ENCODE measurements at places on chromosomes 16 and 17.
A peak's percentile ranks its signal among the peaks of the same experiment; 100 is the strongest.

DNA sequence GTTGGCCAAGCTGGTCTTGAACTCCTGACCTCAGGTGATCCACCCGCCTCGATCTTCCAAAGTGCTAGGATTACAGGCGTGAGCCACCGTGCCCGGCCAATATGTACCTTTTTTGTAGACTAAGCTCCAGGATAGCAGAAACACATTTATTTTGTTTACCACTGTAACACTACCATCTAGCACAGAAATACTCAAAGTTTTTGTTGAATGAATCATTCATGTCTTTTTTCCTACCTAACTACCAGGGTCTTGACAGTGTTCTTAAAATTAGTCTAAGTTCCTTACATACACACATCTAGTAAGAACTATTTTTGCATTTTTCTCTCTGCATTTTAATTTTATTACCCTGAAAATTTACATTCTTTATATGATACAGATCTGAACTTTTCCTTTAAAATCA, 44.4 kb downstream of the AKAP10 start:
- DNase-seq: no peak

DNA sequence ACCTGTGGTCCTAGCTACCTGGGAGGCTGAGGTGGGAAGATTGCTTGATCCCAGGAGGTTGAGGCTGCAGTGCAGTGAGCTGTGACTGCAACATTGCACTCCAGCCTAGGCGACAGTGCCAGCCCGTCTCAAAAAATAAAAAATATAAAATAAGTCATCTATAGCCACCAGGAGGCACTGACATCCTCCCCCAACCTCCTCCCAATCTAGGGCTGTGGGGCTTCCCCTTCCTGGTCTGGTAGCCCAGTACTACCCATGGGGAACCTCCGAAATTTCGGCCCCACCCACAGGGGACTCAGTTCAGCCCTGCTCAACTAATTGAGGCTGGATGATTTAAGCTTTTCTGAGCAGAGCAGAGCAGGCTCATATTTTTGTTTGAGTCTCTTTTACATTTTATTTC, 3.2 kb downstream of the ZSCAN10 start:
- no peak for DNase-seq

DNA sequence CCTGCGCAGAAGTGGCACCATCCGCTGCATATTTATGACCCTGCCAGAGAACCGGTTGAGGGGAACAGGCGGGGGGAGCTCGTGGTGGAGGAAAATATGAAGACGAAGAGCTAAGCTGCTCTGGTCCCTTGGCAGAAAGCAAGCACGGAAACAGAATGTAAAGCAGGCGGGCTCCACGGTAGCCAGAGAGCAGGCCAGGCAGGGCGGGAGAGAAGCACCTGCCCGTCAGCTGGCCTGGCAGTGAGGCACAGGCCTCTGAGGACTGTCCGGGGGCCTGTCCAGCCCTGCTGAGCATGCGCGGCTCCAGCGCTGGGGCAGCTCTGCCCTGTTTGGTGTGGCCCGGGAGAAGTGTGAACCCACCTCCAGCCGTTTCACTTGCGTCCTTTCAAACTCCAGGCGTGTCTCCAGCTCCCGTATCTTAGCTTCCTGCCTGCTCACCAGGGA, 46.7 kb downstream of the PIPOX start:
- DNase-seq: peak; percentile 51

- no peak for DNase-seq
Measured at GRCh38 chr16:21526923-21527807, 72.2 kb upstream of the METTL9 start.

GRCh38 chr17:64504769-64505339, 1.2 kb downstream of the DDX5 start:
- no peak for DNase-seq

GRCh38 chr16:81231014-81231413, 7.5 kb upstream of the BCO1 start:
- no peak for DNase-seq

GRCh38 chr17:29615048-29615385, 7.7 kb downstream of the CORO6 start:
- DNase-seq: no peak

GRCh38 chr16:75459691-75460090, 4.8 kb downstream of the TMEM170A start:
- no peak for DNase-seq

DNA sequence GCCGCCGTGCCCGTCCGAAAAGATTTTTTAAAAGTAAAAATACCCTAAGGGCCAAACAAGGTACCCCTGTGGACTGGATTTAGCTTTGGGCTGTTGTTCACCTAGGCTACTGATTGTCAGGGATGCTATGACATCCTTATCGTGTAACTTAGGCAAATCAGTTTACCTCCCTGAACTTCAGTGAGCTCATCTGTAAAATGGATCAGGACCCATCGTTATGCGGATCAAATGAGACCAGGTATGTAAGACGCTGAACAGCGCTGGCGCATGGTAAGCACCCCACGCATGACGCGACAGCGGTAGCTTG, 658 bp upstream of the ZNF771 start:
- DNase-seq: no peak

DNA sequence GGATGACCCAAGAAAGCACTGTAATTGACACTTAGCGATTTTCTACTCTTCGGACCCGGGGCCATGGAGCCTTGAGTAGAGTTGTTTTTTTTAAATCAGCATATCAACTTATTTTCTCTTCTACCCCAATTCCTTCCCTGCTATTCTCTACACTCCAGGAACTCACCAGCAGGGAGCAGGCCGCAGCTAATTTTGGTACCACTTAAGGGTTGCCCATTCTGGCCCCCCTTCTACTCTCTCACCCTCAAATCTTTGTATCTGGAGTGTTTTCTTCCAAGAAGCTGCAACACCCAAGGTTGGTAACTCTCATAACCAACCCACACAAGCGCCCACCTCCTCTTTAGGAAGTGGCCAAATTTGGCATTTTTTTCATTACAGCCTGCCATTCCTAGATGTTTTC, 5.5 kb upstream of the ERAL1 start:
- no peak for DNase-seq

- DNase-seq: no peak
Measured at GRCh38 chr17:76500747-76501017, 541 bp downstream of the RHBDF2 start.

GRCh38 chr16:48276102-48276501, 28.8 kb upstream of the ABCC11 start:
- DNase-seq: peak; percentile 44

GRCh38 chr17:32622540-32622939, 135.7 kb downstream of the CDK5R1 start:
- DNase-seq: no peak

GRCh38 chr16:80948886-80949493, 57.7 kb downstream of the CMC2 start:
- no peak for DNase-seq

DNA sequence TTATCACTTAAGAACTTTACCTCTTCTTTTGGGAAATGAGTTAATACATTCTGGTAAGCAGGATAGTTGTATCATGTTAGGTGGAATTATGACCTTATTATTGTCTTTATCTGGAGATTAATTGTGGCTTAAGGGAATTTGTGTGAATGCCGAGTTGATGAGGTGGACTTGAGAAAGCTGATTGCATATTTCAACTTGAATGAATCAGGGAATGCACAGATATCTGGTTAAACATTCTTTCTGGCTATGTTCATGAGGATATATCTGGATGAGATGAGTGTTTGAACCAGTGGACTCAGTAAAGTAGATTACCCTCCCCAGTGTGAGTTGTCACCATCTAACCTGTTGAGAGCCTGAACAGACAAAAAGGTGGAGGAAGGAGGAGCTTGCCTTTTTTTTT, 326.1 kb upstream of the GOT2 start:
- no peak for DNase-seq

DNA sequence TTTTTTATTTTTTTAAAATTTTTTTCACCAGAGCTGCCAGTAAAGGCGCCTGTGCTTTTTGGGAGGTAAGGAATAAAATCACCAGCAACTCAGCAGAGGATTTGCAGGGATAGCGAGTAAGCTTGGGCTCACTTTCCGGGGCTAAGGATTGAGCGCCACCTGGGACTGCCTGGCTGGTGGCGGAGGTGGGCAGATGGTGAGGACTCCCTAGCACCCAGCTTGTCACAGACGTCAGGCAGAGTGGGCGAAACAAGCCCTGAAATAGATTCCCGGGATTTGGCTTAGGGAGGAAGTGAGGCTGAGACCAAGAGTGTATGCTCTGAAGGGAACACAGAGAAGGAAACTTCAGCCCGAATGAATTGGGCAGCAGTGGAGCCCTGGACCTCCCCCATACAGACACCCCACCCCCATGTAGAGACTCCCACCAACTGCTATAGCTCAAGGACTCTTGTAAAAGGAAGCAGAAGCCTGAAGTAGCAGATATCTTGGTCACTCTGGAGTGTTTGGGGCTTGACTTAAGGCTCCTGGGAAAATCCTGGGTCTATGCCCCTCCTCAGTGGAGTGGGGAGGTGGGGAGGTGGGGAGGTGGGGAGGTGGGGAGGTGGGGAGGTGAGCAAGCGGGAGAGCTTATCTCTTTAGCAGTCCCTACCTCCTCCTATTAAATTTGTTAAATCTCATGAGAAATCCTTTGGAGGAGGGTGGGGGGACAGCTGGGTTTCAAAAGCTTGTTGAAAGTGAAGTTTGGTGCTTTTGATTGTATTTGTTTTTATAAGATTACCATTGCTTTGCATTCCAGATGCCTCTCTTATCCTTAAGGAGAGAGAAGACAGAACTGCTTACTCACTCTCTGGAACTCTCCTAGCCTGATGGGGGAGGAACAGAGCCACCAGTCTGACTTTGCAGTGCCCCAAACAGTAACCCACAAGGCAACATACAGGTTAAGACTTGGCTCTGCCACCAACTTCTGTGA, 8.2 kb downstream of the ARL4D start:
- no peak for DNase-seq

- peak; percentile 11 for DNase-seq
Measured at GRCh38 chr17:67221062-67221998, 23.7 kb downstream of the HELZ start.

GRCh38 chr17:69654981-69655855, 240.7 kb downstream of the MAP2K6 start:
- DNase-seq: no peak

DNA sequence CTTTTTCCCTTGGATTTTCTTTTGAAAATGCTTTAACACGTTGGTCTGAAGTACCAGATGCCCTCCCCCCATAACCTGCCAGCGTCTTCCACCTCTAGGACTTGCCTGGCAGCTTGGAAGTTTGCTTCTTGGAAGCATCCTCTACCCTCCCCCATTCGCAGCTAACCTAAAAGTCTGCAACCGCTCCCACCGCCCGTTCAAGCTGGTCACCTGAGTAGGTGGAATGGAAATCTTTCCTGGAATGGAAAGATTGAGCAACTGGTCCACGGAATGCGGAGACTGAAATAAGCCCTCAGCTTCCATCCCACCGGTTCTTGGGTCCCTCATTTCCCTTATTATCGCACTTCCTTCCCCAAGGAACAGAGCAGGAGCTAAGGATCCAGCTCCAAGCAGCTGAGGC, 31.4 kb downstream of the HS3ST3B1 start:
- DNase-seq: no peak

DNA sequence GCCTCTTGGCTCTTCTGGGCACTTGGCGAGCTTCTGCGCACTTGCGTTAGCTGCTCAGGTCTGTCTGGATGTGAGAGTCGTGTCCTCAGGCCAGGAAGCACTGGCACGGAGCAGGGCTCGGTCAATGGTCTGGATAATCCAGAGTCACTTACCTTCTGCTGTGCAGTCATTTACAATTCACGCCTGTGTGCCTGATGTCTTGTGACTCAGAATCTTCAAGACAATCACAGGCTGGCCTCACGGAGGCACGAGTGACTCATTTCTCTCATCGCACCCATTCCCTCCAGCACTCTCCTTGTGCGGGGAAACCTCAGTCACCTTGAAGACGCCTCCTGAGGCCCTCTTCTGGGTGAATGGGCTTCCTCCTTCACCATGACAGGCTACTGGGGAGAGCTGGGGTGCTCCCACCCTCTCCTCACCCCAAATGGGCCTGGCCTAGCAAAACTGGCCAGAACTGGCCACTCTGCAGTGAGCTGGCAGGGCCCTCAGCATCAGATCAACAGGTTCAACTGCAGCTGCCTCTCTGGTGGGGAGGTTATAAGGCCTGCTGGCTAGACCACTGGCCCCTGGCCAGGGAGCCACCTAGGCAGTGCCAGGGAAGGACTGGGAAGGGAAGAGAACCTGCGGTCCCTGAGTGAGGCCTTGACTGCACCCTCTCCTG, 1.9 kb upstream of the CAPN15 start:
- DNase-seq: peak; percentile 13

GRCh38 chr16:15777533-15778203, 79.2 kb downstream of the MYH11 start:
- DNase-seq: peak; percentile 58

DNA sequence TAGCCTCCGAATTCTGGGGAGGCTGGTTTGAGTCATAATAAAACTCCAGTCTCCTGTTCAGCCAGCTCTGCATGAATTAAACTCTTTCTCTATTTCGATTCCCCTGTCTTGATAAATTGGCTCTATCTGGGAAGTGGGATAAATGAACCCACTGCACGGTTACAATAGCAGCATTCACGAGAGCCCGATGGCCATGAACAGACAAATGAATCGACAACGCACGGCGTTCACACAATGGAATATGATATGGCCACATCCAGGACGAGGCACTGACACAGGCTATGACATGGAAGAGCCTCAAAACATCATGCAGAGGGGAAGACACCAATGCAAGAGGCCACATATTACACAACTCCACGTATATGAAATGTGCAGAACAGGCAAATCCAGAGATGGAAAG, 5.6 kb upstream of the CARD14 start:
- no peak for DNase-seq

GRCh38 chr16:4676831-4677230, 16.5 kb upstream of the NUDT16L1 start:
- no peak for DNase-seq

- peak; percentile 35 for DNase-seq
Measured at GRCh38 chr17:33725675-33726271, 432.7 kb upstream of the ASIC2 start.

DNA sequence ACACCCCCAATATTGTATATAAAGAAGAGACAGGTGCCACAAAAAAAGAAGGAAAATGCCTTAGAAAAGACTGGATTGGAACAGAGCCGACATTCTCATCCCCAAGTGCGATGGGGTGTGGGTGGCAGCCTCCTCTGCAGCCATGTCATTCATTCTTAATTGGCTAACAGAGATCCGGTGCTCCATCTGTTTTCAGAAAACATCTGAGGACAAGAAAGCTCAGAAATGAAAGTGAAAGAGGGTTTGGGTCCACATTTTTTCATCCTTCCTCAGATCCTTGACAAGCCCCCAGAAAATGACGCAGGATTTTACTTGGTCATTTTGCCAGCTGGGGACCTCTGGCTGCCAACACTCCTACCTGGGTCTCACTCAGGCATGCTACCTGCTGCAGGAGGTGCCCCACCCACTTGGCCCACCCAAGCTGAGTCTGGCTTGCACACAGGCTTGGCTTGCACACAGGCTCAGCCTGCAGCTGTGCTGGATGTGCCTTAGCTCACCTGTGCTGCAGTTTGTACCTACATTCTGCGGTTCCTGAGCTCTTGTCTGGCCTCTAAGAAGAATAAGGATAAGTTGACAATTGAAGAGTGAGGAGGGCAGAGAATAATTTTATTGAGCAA, 21.9 kb downstream of the KIF2B start:
- no peak for DNase-seq

- no peak for DNase-seq
Measured at GRCh38 chr17:39200957-39201510, 951 bp downstream of the RPL19 start.

Measured in NCI-H1417 (cell line).